Stimulated activated naive CD8-positive, alpha-beta T cell treated with anti-CD3 and anti-CD28 coated beads, Interleukin-15, Interleukin-2, amounts not matched to agents 100 U/mL and 50 U/mL, for 24 hours (primary cell): ENCODE measurements at places on chromosomes 7 and 10.

DNA sequence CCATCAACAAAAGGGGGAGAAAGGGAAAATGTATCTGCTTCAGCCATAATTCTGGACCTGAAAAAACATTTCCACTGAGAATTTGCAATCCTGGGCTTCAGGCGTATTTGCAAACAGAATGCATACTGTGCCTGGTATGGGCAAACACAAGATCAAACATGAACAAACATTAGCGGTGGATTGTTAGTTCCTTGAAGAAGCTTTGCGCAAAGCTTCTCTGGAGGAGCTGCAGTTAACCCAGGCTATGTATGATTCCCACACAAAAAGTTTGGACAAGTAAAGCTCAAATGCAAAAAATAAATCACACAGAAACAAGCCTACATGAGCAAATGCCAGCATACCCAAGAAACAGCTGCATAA is 20.4 kb upstream of the HILPDA start:
- no peak for DNase-seq

- DNase-seq = no peak
These were observed 107.8 kb upstream of the SHH start for GRCh38 chr7:155920068-155920461.

- DNase-seq = peak; percentile 50
These were observed 1.5 kb downstream of the GIMAP8 start for GRCh38 chr7:150451833-150452461.

GRCh38 chr10:43218951-43219837 is 47.7 kb downstream of the RASGEF1A start:
- DNase-seq = no peak

- DNase-seq = no peak
These were observed 2.4 kb upstream of the POLM start for GRCh38 chr7:44084701-44085100.

- DNase-seq = peak; percentile 55
These were observed 77.8 kb upstream of the ATP6V0A4 start for GRCh38 chr7:138875794-138876193.

GRCh38 chr7:112448891-112449290 is 1.4 kb upstream of the IFRD1 start:
- no peak for DNase-seq

DNA sequence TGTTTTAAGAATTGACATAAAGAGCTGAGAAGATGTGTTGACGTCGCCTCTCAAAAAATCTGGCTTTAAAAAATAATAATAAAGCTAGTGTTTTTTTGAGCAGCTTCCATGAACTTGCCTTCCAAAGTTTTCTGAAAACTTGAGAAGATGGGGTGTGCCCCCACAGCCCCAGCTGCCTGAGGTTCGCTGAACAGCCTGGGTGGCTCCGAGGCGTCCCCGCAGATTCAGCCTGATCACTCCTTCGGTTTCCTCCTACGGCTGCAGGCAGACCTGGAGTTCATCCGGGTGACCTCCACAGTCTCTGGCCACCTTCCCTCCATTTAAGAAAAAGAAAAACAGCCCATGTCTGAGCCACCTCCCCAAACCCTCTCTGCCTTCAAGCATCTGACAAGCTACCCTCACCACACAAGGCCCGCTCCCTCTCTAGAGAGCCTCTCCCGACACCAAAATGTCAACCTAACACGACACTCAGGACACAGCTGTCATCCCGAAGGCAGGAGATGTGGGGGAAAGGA is 177.8 kb downstream of the PTPRN2 start:
- no peak for DNase-seq

DNA sequence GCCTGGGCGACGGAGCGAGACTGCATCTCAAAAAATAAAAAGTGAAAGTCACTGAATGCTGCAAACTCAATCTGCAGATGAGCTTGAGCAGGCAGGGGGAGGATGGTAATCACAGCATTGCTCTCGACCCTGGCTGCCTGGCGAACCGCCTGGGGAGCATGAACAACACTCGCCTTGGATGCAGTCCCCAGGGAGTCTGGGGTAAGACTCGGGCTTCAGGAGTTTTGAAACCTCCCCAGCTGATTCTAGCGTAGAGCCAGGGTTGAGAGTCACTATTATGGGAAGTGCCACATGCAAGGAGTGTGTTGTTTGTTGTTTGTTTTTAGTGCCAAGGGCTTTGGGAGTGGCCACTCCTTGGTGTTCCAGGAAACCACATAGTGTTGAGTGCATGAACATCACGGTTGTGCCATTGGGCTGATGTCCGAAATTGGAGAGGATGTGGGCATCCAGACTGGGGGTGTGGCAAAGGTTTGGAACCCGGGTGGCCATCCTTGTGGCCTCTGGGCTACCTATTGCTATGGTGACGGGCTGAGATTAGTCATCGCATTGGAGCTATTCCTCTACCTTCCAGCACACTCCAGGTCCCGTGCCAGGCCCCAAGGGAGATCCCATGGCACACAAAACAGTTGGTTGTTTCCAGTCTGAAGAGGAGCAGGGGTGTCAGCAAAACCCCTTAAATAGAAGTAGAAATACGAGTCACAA is 92.6 kb downstream of the RGS10 start:
- no peak for DNase-seq

GRCh38 chr7:46675456-46675855 is 754.4 kb upstream of the IGFBP3 start:
- no peak for DNase-seq

- DNase-seq = no peak
These were observed 971 bp downstream of the PRKG1 start for GRCh38 chr10:51075043-51075872.

DNA sequence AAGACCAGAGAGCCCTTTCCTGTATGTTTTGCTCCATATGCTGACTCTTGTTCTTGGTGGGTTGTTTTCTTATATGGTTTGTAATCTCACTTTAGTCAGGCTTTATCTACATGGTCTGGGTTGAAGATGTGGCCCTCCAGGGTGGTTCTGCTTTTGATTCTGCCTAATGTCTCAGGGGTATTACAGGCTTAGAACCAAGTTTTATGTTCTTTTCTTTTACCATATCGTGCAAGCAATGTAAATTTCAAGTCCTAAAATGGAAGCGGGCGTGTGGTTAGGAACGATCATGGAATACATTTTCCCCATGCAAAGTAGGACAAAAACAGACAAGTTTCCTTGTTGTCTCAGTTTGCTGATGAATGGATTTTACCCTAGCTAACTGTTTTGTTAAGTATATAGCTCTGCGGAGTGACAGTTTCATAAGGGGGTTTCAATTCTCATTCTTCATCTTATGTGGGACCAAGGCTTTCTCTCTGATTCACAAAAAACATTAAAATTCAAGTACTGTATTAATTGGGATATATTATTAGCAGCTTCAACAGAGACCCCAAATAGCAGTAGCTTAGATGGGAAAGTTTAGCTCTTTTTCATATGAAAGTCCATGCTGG is 58.7 kb downstream of the MTURN start:
- DNase-seq = no peak

DNA sequence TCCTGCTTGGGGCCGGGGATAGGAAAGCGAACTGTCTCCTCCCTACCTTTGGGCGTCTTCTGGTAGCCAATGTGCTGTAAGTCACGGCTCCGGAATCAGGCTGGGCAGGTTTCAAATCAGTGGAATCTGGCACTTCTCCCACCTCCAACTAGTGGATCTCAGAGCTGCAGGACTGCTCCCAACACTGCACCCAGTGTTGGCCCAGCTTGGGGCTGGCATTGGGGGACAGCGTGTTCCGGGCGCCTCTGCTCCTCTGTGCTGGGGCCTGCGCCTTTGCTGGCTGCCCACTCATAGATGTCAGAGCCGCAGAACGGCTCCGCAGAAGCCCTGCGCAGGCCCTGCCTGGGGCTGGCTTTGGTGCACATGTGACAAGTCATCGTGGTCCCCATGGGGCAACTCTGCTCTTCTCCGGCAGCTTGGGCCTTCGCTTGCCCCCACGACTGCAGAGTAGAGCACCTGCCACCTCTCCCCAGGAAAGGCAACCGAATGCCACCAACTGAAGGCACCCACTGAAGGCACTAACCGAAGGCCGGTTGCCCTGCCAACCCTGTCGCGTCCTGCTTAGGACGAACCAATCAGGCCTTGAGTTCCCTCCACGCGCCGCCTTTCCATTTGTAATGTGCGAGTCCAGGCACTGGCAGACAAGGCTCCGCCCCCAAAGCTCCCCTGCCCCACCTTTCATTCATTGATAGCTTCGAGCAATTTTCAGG is 85.5 kb upstream of the ABI1 start:
- DNase-seq = no peak

GRCh38 chr10:100895896-100896295 is 16.9 kb upstream of the SLF2 start:
- DNase-seq = no peak

- no peak for DNase-seq
These were observed 181.7 kb upstream of the KAT6B start for GRCh38 chr10:74644738-74645137.

DNA sequence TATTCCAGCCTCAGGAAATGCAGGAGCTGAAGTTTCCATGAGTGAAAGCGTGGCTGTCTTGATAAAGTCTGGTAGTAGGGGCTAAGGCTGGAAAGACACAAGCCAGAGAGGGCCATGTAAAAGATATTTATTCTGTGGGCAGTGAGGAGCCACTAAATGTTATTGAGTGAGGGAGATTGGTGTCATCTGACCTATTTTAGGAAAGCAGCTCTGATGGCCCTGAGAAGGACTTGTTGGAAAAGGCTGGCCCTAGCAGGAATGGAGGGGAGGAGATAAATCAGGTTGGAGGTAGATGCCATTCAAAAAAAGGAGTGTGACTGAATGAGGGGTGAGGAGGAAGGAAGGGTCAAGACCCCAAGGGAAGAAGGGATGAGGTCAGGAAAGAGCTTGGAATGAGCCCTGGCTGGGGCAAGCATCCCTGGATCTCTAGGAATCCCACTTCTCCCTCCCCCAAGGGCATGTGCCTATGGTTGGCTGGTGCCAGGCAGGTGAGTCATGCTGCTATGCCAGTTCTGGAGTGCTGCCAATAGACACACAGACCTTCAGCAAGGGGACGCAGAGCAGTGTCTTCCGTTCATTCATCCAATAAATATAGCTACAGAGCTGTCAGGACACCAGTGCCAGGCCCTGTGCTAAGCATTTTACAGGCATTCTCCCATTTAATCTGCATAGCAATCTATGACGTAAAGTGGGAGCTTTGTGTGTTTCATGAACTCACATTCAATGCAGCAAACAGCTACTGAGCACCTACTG is 2.0 kb downstream of the ANKRD2 start:
- DNase-seq = no peak
